CD8-positive, alpha-beta memory T cell (primary cell): ENCODE measurements at places on chromosomes 7 and 10. TPM values are rescaled to one million over a fixed set of nuclear protein-coding genes. Genes with fewer than 3 reads are reported as not detected.

DNA sequence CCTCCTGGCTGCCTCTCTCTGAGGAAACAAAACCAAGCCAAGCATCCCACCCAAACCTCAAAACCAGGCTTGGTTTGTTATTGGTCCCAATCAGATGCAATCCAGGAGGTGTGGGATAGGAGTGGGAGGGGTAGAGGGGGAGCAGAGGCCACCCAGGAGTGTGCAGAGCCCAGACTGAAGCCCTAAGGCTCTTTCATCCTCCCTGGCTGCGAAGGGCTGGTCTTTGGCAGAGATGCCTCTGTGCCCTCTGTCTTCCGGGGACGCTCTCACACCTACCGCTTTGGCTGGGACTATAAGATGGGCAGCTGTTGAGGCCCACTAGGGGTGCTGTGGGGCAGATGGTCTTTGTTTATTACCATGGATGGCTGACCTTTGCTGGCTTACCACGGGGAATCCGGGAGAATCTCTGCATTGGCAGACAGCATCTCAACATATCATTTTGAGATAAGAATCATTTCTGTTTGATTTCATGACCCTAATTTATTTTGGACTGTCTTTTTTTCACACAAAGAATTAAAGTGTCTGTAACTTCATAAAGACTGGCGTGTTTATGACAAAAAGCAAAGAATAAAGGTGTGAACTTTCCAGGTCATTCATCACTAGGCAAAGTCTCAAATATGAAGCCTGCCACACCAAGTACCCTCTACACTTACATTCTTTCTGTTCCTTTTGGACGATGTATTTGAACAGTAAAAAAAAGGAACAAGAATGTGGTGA lies 6.5 kb upstream of the DENND2A start:
- no peak for DNase-seq

GRCh38 chr10:98628206-98628605 lies 181.5 kb upstream of the HPS1 start:
- no peak for DNase-seq

- DNase-seq: no peak
Measured at GRCh38 chr7:102073931-102074880, 212.5 kb upstream of the SH2B2 start.

DNA sequence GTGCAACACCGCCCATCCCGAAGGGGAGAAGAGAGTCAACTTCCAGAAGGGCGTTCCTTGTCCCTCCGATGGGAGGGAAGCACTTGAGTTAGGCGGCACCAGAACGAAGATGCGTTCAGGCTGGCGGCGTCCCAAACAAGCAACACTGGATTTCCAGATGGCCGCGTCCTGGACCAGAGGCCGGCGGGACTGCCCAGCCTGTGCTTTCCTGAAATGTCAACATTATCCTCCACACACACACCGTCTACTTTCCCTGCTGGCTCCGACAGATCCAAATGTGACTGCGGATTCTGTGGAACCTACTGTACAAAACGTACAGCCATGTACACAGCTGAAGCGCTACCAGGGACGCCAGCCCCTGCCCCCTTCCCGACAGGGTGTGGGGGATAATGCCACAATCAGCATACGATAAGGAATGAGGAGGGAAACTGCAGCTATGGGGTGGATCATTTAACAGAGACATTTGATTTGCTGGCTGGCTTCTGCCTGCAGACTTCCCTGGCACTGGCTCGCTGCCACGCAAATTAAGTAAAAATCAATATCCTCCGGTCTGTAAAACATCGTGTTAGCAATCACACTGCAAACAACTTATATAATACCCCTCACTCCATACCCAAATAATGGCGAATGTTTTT lies 82.1 kb downstream of the ZRANB1 start:
- DNase-seq: no peak

- DNase-seq: no peak
Measured at GRCh38 chr7:95716357-95717122, 55.8 kb upstream of the DYNC1I1 start.

- DNase-seq: no peak
Measured at GRCh38 chr10:75718991-75719390, 287.6 kb downstream of the LRMDA start.

- no peak for DNase-seq
Measured at GRCh38 chr7:46229409-46229808, 308.3 kb upstream of the IGFBP3 start.

The PCGF5 gene
- total RNA-seq: 57.0 TPM

The NDUFB2 gene
- total RNA-seq: 209 TPM

The POLR2J2 gene
- 8.2 TPM for total RNA-seq

The EPHA1 gene
- total RNA-seq: 3.1 TPM

The CYP2W1 gene
- not detected for total RNA-seq

The SPDYE2 gene
- not detected for total RNA-seq

The ATP6V0A4 gene
- total RNA-seq: not detected
